NCI-H1436 (cell line): ENCODE measurements at places on chromosomes 5 and 9.

DNA sequence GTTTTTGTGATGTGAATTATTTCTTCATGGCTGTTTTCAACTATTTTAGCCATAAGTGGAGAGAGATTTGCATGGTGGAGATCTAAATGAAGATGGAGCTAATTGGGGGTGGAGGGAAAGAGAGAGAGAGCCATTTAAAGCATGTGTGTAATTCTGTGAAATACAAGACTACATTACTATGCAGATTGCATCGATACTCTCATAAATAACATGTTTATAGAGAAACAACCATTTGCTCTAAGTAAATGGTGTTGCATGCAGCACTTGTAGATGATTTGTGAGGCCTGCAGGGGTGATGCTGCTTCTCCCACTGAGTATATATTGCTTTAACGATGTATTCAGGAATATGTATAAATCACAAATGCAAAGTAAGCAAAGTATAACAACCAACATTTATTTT lies 270.2 kb upstream of the RIOK2 start:
- no peak for DNase-seq

DNA sequence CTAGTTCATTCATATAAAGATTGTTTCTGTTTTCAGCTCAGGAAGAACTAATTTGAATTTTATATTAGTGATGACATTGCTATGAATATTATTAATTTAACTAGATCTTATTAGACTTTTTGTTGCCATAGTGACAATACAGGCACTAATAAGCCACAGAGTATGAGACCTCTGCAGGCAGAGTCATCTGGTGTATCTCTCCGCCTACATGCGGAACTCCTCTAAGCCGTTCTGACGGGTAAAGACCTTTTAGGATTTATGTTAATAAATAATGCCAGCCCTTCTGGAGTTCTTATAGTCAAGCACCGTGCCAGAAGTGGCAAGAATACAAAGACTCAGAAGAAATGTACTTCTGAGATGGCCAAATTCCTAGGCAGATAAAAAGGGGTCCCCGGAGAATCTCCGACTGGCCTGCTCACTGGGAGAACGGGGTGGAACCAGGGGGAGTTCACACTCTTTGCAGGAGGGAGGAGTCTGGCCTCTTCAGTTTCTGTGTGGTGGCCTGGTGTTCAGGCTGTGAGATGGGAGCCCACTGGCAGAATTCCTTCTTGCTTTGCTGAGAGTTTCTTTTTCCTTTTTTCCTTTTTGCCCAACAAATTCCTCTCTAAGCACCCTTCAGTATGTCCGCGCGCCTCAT lies 85.1 kb upstream of the IL12B start:
- DNase-seq: no peak

DNA sequence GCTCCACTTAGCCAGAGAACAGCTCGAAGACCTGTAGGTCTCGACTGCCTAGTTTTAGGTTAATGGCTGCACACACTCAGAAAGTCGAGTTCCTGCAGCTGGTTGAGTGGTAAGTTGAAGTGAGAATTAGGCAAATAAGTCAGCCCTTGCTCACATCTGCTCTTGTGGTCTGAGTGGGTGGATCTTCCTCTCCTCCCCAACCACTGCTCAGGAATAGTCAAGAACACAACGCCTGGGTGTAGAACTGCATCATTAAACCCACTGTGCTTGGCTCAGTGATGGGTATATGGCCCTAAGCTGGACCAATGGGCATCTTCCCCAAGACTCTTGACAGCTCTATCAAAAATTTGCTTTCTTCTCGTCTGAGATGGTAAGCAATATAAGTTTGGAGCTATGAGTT lies 20.9 kb upstream of the ADAM19 start:
- DNase-seq: no peak

DNA sequence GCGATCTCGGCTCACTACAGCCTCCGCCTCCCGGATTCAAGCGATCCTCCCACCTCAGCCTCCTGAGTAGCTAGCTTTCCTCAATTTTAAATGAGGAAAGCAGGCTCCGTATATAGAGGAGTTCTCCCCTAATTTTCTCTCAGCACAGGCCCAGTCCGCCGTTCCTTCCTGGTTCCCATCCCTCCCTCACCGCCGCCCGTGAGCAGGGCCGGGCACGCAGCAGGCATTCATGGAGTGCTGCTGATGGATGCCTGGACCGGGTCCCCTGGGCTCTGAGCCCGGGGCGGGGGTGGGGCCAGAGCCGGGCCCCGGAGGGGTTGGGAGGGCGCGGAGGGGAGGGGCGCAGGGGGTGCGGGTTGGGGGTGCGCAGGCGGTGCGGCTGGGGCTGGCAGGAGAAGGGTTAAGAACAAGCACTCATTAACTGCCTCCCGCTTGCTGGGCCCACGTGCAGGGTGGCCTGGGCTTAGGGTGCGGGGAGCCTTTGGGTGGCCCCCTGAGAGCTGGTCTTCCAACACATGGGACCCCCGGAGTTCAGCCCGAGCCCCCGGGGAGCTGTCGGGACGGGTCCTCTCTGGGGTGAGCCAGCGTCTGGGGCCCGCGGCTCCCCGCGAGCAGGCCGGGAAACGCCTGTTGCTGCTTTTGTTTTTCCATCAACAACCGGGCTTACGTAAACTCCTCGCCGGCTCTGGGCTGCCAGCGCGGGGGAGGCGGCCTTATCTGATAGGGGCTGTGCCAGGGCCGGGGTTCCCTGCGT lies 33.7 kb downstream of the LHX2 start:
- peak; percentile 22 for DNase-seq

- no peak for DNase-seq
These were observed 74.0 kb upstream of the SMIM23 start for GRCh38 chr5:171711571-171711970.

GRCh38 chr9:120505186-120505585 lies 74.8 kb downstream of the CDK5RAP2 start:
- DNase-seq: no peak

DNA sequence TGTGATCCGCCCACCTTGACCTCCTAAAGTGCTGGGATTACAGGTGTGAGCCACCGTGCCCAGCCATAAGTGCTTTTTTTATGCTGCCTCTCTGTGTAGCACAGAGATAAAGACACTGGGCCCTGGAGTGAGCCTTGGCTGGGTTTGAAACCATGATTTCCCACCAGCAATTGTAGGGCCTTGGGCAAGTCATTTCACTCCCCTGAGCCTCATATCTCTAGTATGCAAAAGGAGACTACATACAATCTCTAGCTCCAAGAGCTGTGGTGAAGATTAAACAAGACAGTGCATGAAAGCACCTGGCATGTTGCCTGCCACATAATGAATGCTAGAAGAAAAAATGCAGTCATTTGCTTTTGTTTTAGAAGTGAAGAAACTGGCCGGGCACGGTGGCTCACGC lies 3.9 kb downstream of the FABP6 start:
- no peak for DNase-seq

DNA sequence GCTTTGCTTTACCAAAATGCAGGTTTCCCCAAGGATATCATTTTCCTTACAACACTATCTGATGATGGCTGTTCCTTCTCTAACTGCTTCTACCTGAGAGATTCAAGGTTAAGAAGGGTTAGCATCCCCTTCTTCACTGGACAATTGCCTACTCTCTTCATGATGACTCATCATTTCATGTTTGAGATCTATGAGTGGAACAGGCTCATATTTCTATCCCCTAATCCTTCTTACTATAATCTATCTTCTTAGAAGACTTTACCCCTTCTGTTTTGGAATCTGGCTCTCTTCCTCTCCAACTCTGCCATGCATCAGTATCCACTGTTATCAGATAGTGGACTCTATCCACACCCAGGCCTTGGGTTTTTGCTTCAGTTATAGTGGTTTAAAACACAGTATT lies 54.3 kb downstream of the NR3C1 start:
- DNase-seq: no peak

GRCh38 chr5:31487506-31487905 lies 44.4 kb downstream of the DROSHA start:
- no peak for DNase-seq

- no peak for DNase-seq
These were observed 24.8 kb downstream of the HSPB3 start for GRCh38 chr5:54480296-54480695.

DNA sequence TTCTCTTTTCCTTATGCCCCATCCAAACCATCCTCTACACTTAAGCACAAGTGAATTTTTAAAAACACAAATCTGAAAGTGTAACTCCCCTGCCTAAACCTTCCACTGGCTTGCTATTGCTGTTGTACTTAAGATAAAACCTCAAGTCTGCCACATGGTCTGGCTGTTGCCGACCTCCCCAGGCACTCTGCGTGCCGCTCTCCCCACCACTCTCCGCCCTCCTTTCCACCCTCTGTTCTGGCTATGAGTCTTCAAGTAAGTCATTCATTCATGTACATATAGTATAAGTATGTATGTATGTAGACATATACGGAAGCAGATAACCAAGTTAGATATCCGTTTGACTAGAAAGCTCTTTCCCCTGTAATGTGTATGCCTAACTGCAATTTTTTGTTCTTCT lies 94.7 kb upstream of the ANKRD55 start:
- DNase-seq: no peak

GRCh38 chr9:114348906-114349482 lies 19.3 kb downstream of the ORM2 start:
- DNase-seq: no peak

GRCh38 chr9:108163321-108164005 lies 673.9 kb upstream of the KLF4 start:
- DNase-seq: no peak

GRCh38 chr9:6040077-6040476 lies 24.7 kb upstream of the RANBP6 start:
- no peak for DNase-seq

DNA sequence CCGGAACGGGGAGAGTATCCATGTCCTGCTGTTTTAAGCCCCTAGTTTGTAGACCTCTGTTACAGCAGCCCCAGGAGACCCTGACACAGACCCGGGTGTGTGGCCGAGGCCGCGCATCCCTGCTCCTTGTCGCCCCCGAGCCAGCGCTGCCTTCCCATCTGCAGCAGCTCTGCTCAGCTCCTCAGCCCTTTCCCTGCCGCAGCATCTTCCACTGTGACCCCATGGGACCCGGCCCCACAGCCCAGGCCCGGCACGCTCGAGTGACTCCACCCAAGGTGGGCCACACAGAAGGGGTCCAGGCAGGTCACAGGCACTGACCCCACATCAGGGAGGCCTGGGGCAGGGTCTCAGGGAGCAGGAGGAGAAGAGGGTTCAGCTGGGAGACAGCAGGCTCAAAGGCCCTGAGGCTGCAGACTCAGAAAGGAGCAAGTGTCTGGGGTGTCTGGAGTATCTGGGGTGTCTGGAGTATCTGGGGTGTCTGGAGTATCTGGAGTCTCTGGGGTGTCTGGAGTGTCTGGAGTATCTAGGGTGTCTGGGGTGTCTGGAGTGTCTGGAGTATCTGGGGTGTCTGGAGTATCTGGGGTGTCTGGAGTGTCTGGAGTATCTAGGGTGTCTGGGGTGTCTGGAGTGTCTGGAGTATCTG lies 31.2 kb downstream of the LHX3 start:
- no peak for DNase-seq

- DNase-seq: no peak
These were observed 262.8 kb downstream of the CDH10 start for GRCh38 chr5:24381861-24382489.

GRCh38 chr9:96071076-96071814 lies 195.8 kb downstream of the ERCC6L2 start:
- no peak for DNase-seq

- peak; percentile 36 for DNase-seq
These were observed 500.0 kb downstream of the DIRAS2 start for GRCh38 chr9:90142580-90142979.

DNA sequence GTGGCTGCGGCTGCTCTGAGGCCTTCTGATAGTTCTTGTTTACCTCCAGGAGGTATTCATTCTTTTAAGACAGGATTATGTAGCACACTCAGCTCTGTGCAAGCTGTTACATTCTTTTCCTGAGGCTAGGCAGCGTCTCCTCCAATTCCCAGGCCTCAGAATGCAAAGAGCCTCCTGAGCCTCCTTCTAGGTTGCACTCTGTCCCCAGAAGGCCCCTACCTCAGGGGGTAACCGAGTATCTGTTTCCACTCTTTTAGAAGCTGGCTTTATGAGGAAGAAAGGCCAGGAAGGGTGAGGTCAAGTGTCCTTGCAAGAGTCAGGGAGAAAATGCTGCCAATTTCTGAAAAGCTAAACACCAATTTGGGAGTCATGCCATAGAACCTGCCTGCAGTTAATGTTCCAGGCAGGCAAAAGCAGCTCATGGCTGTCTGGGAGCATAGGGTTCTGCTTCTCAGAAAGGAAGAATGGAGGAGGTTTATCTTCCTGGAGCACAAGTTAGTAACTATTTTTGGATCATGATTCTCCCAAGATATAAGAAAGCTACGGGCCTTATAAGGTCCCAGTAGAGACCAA lies 178.9 kb downstream of the SEMA6A start:
- no peak for DNase-seq

GRCh38 chr5:16926417-16926816 lies 9.7 kb downstream of the MYO10 start:
- no peak for DNase-seq

DNA sequence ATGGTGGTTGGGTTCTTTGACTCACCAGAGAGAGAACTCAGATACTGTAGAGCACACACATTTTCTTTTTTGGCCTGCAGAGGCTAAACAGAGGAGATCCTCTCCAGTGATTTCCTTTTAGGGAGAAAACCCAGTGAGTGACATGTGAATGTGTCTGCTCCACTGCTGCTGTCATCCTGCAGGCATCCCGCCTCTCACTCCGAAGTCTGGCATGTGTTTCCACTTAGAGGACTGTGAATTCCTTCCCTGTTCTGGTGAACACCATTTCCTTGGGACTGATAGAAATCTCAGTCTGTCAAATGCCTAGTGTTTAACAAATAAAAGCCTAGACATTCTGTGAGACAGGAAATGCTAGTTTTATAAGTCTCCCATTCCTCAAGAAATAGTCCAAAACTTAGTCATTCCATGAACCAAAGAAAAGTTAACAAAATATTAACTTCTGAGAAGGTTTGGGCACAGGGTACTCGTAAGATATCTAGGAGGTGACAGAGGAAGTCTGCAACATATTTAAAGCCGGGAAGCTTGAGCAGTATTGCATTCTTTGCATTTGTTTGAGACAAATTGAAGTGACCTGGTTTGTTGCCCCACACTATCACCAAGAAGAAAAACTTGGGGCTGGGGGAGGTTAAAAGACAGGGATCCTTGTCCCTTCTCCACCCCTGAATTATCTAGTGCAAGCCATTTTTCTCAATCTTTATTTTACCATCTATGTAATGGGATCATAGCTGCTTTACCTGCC lies 74.9 kb upstream of the NIPAL4 start:
- DNase-seq: no peak

DNA sequence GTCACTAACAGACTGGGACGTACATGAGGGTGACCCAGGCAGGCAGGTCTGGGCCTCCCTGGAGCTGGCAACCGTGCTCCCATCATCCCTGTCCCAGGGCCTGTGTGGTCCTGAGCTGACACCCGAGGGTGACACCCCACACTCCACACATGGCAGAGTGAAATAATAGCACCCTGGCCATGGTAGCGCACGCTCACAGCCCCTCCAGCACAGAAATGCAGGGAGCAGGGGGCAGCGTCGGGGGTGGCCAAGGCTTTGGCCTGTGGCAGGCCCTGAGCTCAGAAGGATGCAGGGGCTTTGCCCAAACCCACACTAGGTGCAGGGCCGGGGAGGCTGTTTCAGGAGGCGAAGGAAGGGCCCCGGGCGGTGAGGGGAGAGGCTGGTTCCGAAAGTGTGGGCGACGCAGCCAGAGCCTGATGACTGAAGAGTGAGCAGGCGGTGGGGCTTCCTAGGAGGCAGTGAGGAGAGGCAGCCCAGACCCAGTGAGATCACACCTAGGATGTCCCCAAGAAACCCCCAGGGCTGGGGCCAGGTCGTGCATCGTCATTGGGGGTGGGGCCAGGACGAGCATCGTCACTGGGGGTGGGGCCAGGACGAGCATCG lies 12.9 kb downstream of the OR2V2 start:
- peak; percentile 50 for DNase-seq
